Mucosa of descending colon (tissue), 3 donors: ENCODE measurements at places on chromosomes 6 and 20. TPM values are rescaled to one million over a fixed set of nuclear protein-coding genes. Genes with fewer than 3 reads are reported as not detected.

The GLP1R gene
- total RNA-seq, result 0.09 TPM

The GSTA1 gene
- total RNA-seq, result 0.89 TPM

The SMOC2 gene
- 18.8 TPM for total RNA-seq

The CENPW gene
- total RNA-seq, result 4.1 TPM

The HELZ2 gene
- total RNA-seq, result 35.4 TPM

The REV3L gene
- 56.4 TPM for total RNA-seq

The KHDC1 gene
- total RNA-seq, result 0.75 TPM

The CRISP2 gene
- not detected for total RNA-seq

The PRIM2 gene
- total RNA-seq, result 12.7 TPM

The TMEM151B gene
- total RNA-seq, result 0.17 TPM

The RAET1L gene
- not detected for total RNA-seq

The VNN1 gene
- total RNA-seq, result 0.82 TPM

The BPIFA1 gene
- total RNA-seq, result not detected

The IRF4 gene
- 10.5 TPM for total RNA-seq

The BPIFA3 gene
- total RNA-seq, result not detected

The CST5 gene
- total RNA-seq, result not detected

The EFCAB8 gene
- total RNA-seq, result 0.17 TPM

The COL9A3 gene
- total RNA-seq, result 12.4 TPM

The VARS1 gene
- total RNA-seq, result 65.8 TPM

The C6orf58 gene
- total RNA-seq, result not detected

The FAM83C gene
- total RNA-seq, result 0.13 TPM

The WFDC10B gene
- 0.73 TPM for total RNA-seq

The OTOR gene
- total RNA-seq, result not detected

The LRRC73 gene
- total RNA-seq, result 0.46 TPM

The FAM83B gene
- total RNA-seq, result 17.5 TPM

The TEAD3 gene
- total RNA-seq, result 28.8 TPM

The KLHDC3 gene
- total RNA-seq, result 53.4 TPM

The RAMACL gene
- 1.7 TPM for total RNA-seq

The EEF1A2 gene
- 1.3 TPM for total RNA-seq

The TBC1D20 gene
- 49.6 TPM for total RNA-seq

The KIF25 gene
- total RNA-seq, result 1.1 TPM

The GPR63 gene
- total RNA-seq, result 1.3 TPM

The SIRPD gene
- not detected for total RNA-seq

The ARFGAP1 gene
- 82.4 TPM for total RNA-seq

The SLC29A1 gene
- 12.9 TPM for total RNA-seq

The OPN5 gene
- total RNA-seq, result not detected

The SASH1 gene
- total RNA-seq, result 20.5 TPM

The DEF6 gene
- 13.7 TPM for total RNA-seq

The ABHD16B gene
- not detected for total RNA-seq

The SLC12A5 gene
- not detected for total RNA-seq

The SDHAF4 gene
- total RNA-seq, result 13.8 TPM

The LSM2 gene
- 21.7 TPM for total RNA-seq

The TREML2 gene
- not detected for total RNA-seq

The FAM229B gene
- total RNA-seq, result 13.6 TPM

The EDN1 gene
- total RNA-seq, result 14.0 TPM

The POLH gene
- 14.2 TPM for total RNA-seq

The DYNLT2 gene
- 1.5 TPM for total RNA-seq

The MRAP2 gene
- total RNA-seq, result 6.3 TPM

The ZSCAN31 gene
- 8.7 TPM for total RNA-seq

The ZNF334 gene
- total RNA-seq, result 4.5 TPM

The C2 gene
- 17.9 TPM for total RNA-seq

The PRR18 gene
- not detected for total RNA-seq

The MCM3 gene
- 43.6 TPM for total RNA-seq

The SYTL3 gene
- 4.4 TPM for total RNA-seq

The SCUBE3 gene
- total RNA-seq, result 0.26 TPM

The RIMS1 gene
- 0.53 TPM for total RNA-seq

The IP6K3 gene
- 0.67 TPM for total RNA-seq

The ZBP1 gene
- total RNA-seq, result 12.8 TPM
